Aorta (tissue), 5 donors: ENCODE measurements at places on chromosomes 12 and 14. TPM values are rescaled to one million over a fixed set of nuclear protein-coding genes. Genes with fewer than 3 reads are reported as not detected.
A peak's percentile ranks its signal among the peaks of the same experiment; 100 is the strongest.

DNA sequence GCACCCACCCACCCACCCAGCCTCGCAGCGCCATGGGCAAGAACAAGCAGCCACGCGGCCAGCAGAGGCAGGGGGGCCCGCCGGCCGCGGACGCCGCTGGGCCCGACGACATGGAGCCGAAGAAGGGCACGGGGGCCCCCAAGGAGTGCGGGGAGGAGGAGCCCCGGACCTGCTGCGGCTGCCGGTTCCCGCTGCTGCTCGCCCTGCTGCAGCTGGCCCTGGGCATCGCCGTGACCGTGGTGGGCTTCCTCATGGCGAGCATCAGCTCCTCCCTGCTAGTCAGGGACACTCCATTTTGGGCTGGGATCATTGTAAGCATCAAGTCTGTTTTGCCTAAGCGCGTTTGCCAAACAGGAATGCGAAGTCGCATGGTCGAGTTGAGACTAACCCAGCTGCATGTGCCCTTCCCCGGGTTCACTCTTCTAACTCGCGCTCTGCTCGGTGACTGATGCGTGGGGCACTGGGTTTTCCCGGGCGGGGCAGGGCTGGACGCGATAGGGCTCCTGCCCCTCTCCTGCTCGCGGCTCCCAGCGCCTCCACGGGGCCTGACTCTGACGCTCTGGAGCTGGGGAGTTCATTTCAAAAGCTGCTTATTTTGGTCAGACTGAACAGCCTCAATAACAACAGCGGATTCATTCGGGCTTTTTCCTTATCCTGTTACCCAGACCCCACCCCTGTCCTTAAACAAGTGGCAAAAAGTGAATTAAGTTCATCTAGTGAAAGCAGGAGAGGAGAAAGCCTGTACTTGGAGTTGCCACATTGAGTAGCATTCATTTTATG, 458 bp downstream of the SSPN start:
- peak; percentile 78 for DNase-seq

GRCh38 chr12:119631930-119632678, 35.8 kb upstream of the PRKAB1 start:
- DNase-seq: no peak

DNA sequence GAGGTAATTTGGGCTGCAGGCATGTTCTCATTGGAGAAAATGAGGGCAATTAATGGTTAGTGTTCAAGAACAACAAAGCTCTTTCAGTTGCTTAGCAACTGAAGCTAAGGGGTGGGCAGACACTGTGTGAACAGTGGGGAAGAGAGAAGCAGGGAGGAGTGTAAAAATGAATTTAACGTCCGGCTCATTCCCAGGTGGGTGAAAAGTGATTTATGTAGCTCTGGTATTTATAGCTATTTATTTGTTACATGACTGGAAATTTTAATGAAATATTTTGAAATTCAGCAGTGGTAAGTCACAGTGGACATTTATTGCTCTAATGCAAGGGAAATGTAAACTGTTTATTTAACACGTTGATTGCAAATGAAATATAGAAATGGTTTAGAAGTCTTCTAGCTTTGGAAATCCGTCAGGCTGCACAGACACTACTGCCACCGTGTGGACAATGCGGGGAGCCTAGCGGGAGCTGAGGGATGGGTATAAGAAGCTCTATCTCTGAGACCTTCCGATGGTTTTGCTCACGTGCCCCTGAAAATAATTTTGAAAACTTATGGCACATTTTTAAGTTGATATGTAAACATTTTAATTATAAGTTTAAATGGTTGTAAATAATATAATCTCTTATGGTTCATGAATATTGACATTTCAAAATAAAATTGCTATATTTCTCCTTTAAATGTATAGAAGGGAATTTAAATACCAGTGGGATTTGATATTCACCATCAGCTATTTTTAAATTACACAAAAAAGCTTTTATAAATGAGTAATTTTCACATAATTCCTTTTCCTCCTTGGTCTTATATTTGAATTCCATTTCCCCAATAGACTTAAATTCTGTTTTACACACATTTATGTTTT, 54.4 kb downstream of the E2F7 start:
- peak; percentile 66 for DNase-seq

GRCh38 chr12:44852483-44852882, 23.6 kb downstream of the NELL2 start:
- DNase-seq: no peak

GRCh38 chr12:32647275-32647674, 31.8 kb upstream of the DNM1L start:
- no peak for DNase-seq

GRCh38 chr12:49068879-49069506, 786 bp downstream of the RHEBL1 start:
- no peak for DNase-seq

GRCh38 chr12:66851134-66851533, 172.3 kb upstream of the GRIP1 start:
- DNase-seq: no peak

DNA sequence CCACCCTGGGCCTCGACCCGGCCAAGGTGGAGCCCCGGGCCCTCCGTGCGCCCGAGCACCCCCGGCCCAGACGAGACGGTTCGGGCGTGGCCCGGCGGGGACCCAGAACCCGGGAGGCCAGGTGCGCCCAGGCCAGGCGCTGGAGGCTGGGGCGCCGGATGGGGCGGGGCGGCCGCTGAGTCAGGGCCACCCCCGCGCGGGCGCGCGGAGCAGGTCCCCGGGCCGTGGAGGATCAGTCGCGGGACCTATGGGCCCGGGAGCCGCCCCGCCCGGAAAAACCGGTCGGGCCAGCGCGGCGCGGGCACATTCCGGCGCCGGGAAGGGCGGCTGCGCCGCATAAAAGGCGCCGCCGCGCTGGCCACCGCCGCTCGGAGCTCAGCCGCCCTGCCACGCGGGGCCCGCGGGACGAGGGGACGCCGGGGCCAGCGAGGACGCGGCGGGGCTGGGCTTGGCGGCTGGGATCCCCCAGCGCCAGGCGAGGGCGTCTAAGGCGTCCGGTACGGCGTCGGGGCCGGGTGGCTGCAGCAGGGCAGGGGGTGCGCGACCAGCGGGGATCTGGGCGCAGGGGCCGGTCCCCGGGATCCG, 21.5 kb upstream of the KIF26A start:
- peak; percentile 30 for DNase-seq

DNA sequence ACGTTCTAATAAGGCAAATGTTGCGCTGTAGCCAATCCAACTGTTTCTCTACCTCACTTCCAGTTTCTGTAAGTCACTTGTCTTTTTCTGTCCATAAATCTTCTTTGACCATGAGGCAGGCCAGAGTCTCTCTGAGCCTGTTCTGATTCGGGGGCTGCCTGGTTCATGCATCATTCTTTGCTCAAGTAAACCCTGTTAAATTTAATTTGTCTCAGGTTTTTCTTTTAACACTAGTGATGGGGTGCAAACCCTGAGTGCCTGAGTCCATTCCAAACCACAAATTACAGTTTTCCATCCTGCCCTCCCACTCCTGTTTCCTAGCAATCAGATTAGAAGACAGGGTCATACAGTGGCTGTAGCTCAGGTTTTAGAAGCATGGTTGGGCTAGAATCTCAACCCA, 41.9 kb downstream of the VWF start:
- DNase-seq: no peak

- peak; percentile 68 for DNase-seq
These were observed 80.2 kb downstream of the KIF26A start for GRCh38 chr14:104218361-104219180.

GRCh38 chr12:39420043-39420442, 22.9 kb downstream of the KIF21A start:
- no peak for DNase-seq

DNA sequence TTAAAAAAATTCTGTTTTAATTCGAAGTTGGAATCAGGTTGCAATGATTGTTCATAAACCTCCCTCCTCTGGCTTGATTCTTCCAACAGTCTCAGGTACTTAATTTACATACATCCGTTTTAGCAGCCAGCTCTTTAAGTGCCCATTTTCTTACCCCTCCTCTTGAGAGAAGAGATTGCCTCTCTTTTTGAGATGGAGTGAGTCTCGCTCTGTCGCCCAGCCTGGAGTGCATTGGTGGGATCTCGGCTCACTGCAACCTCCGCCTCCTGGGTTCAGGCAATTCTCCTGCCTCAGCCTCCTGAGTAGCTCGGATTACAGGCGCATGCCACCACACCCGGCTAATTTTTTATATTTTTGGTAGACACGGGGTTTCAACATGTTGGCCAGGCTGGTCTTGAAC, 146.4 kb upstream of the AMIGO2 start:
- no peak for DNase-seq

- DNase-seq: no peak
These were observed 165.4 kb upstream of the PLEKHG7 start for GRCh38 chr12:92537290-92537960.

DNA sequence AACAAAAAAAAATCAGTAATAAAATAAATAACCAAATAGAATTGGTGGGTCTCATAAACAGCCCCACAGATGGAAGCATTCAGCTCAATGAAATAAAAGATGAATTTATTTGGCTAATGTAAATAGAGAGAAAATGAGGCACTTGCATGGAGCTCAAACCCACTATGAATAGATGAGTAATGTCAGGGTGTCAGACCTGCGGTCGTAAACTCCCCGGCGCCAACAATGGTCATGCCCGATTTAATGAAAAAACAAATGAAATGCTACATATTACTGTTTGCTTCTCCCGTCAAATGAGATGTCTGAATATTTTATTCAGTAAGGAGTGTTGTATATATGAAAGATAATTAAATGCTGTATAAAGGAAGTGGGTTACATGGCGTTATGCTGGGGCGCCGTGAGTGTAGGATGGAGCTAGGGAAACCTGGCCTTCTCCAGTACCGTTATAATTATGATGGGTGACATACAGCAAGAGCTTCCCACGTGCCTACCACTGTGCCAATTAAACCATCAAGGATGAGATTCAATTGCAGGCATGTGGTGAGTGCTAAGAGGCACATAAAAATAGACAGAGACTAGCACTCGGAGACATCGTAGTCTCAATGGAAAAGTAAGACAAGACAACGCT, 648.1 kb downstream of the BCL11B start:
- no peak for DNase-seq

GRCh38 chr12:108806346-108806745, 51.0 kb downstream of the SSH1 start:
- DNase-seq: peak; percentile 29

DNA sequence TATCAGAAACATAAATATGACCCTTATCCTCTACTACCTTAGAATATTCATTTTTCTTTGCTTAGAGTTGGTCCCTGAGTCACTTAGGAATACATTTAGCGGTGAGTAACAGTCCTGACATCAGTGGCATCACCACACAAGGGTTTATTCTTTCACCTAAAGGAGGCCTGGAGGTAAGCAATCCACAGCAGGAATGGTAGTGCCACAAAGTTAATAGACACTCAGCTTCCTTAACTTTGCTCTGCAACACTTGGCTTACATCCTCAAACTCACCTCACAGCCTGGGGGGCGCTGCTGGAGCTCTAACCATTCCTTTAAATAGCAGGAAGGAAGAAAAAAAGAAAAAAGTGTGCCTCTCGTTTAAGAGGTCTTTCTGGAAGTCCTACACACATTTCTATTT, 29.1 kb downstream of the BBOF1 start:
- no peak for DNase-seq

DNA sequence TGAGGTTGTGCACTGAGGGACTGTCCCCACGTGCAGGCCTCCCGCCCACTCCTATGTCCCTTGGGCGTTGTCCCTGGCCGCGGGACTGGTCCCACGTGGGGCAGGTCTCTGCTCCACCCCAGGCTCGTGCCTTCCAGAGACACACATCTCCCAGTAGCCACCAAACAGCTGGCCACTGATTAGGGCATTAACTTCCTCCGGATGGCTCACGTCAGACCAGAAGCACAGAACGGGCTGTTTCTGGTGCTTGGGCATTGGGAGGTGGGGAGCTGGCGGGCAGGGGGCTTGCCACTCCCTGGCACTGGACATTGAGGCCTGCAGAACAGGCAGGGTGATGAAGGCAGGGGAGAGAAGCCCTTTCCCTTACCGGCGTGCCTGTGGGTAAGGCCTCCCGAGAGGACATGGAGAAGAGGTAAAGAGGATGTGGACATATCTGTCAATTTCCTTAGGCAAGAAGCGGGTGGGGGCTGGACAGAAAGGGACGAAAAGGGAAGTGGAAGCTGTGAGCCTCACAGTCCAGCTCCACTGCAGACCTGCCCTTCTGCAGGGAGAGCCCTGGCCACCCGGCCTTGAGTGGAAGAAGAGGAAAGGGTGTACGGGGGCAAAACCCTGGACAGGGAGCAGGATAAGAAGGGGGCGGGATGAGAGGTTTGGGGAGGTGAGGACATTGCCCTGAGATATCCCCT, 101.2 kb downstream of the NINJ2 start:
- DNase-seq: peak; percentile 82

DNA sequence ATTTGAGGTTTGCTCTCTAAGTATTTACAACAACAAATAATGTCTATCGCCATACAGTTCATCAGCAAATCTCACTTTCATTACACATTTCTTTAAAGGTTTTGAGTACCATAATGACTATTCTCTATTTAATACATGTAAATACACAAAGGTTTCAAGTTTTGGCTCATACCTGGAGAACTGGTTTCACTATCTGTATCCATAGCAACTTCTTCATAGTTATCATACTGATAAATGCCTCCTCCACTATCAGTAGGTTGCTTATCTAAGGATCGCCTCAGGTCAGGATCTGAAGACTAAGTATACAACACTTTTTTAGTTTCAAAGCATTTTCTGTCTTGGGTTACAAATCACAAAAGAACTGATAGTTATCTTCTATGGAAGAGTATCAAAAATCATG, 21.4 kb downstream of the ZFC3H1 start:
- no peak for DNase-seq

- DNase-seq: peak; percentile 76
These were observed 606 bp downstream of the TNFAIP2 start for GRCh38 chr14:103123634-103124500.

DNA sequence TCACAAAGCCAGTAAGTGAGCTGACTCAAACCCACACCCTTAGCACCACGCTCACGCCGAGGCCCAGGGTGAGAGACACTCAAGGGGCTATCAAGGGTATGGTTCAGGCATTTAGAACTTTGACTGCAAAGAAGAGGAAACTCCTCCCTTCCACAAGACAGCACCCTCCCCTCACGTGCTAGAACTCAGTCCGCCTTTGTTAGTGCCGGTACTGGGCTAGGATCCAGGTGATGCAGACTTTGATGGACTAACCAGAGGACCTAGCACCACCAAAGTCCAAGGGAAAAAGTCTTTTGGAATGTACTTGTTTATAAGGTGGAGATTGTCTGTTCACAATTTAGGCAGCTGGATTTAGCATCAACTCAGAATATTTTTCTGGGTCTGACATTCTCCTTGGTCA, 33.7 kb downstream of the VWF start:
- no peak for DNase-seq

DNA sequence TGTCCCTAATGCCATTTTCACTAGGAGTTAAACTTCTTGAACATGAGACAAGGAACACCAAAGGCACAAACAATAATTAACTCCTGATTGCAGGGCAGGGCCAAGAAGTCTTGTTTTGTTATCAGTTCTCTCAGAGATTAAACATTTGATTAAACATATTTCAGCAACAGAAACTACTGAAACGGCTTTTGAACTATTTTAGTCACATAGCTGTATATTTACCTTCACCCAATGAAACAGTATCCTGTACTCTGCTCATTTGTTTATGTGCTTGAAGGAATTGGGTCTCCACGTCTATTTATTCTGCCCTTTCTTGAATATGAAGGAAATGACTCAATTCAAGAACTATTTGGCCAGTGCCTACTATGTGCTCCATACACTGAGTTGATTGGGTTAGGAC, 51.3 kb upstream of the PTCSC3 start:
- no peak for DNase-seq

GRCh38 chr14:101709962-101710931, 51.3 kb upstream of the PPP2R5C start:
- peak; percentile 13 for DNase-seq

KRT6C gene
- total RNA-seq: not detected

KRT6B gene
- not detected for total RNA-seq

MRPL52 gene
- total RNA-seq: 49.1 TPM

WASHC4 gene
- total RNA-seq: 50.6 TPM

ERP27 gene
- total RNA-seq: 1.3 TPM
